ENCODE measurements at places on chromosomes 6 and 20. TPM values are rescaled to one million over a fixed set of nuclear protein-coding genes. Genes with fewer than 3 reads are reported as not detected.

- no peak for DNase-seq
Measured at GRCh38 chr6:48176645-48177308, 65.8 kb upstream of the PTCHD4 start.

GRCh38 chr20:32012159-32012688 lies 2.0 kb downstream of the CCM2L start:
- no peak for DNase-seq

GRCh38 chr6:112014483-112014882 lies 39.4 kb upstream of the CCN6 start:
- DNase-seq: no peak

DNA sequence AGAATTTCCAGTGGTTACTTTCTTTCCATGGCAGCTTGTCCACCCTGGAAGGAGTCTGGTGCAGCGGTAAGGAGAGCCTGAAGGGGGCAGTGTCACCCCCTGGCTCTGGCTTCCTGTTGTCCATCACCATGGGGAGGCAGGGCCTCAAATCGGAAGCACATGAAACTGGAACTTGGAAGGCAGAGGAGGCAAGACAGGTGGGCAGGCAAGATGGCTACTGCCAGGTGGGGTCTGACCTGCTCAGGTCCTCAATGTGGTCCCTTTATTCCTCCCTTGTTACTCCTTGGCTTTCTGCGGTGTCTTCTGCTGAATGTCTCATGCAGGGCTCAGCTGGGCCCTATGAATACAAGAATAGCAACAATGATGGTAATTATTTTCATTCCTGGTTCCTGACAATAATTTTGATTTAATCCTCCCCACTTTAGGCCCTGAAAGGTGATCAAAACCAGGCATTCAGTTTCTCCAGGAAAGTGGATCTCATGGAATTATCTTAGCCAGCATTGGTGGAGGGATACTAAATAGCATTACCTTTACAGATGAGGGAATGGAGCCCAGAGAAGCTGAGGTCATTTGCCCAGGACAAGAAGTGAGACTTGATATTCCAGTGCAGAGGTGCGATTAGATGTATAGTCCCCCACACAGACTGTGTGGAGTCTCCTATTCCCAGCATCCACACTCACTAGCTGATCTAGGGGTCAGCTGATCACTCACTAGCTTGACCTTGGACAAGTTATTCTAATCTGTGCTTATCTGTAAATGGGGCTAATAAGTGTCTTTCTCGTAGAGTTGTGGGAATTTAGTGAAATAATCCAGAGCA lies 17.6 kb upstream of the SNAI1 start:
- no peak for DNase-seq

GRCh38 chr6:33314515-33314942 lies 651 bp upstream of the TAPBP start:
- no peak for DNase-seq

GRCh38 chr20:37796121-37796520 lies 102.3 kb downstream of the CTNNBL1 start:
- DNase-seq: no peak

GRCh38 chr6:153625089-153625488 lies 414.0 kb upstream of the OPRM1 start:
- peak; percentile 19 for DNase-seq

DNA sequence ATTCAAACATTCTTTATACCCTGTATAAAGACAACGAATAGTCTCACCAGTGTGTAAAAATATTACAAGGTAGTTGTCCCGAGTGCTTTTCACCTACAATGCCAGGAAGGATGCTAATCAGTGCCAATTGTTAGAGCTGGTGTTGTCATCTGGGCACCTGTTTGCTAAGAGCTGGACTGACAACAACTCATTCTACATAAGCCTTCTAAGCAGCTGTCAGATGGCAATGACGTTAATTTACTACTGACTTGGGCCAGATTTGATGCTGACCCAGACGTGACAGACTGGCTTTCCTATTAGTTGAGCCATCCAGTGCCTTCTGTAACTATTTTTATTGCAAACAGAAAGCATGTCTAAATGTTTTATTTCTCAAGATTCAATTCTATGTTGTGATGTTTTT lies 355.2 kb downstream of the ADGRB3 start:
- DNase-seq: no peak

Gene HDAC2
- total RNA-seq: 113 TPM

Gene TREML2
- total RNA-seq: 0.75 TPM

Gene UST
- 5.2 TPM for total RNA-seq

Gene CDH4
- 50.9 TPM for total RNA-seq

Gene MARCKS
- total RNA-seq: 112 TPM
